ENCODE measurements at places on chromosomes 2 and 18.

- DNase-seq = no peak
Measured at GRCh38 chr18:35610724-35611123, 29.2 kb downstream of the GALNT1 start.

DNA sequence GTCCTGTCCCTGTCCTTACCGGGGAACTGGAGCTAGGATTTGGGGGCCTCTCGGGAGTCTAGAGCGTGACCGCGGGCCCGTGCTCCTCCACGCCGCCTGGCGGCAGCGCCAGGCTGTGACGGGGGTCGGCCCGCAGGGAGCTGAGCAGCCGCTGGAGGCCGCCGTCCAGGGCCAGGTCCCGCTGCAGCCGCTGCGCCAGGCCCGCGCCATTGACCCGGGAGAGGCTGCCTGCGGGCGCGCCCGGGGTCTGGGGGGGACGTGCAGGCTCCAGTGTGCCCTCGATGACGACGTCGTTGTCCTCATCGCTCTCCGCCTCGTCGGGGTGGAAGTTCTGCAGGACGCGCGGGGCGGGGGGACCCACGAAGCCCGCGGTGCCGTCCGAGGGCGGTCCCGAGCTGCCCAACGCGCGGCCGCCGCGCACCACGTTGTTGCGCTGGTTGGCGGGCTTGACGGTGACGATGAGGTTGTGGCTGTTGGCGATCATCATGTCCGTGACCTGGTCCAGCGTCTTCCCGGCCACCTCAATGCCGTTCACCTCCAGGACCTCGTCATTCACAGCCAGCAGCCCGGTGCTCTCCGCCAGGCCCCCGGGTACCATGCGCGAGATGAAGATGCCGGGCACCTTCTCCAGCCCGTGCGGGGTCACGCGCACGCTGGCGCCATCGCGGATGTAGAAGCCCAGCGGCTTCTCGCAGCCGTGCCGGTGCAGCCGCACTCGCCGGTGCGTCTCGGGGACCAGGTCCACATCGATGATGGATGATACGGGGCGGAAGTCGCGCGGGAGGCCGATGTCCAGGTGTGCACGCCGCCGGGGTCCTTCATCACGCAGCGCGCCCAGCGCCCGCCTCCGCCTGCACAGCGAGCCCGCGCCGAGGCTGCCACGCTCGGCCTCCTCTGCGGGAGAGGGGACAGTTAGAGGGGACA, 50.9 kb downstream of the ADNP2 start:
- DNase-seq = no peak

DNA sequence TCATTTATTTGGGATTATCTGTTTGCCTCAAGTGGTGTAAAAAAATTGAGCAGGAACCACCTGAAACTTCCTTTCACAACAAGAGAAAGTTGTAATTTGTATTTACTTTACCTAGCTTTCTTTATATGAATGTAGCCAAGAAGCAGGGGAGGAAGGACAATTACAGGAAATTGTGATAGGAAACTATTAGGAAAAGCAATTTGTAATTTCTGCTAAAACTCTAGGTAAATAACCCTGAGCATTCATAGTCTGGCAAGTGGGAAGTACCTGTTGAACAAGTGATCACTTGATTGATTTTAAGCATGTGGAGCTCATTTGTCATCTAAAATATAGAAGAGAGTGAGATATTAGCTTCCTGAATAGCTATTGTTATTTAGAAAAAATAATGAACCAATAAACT, 5.0 kb downstream of the TFPI start:
- no peak for DNase-seq

DNA sequence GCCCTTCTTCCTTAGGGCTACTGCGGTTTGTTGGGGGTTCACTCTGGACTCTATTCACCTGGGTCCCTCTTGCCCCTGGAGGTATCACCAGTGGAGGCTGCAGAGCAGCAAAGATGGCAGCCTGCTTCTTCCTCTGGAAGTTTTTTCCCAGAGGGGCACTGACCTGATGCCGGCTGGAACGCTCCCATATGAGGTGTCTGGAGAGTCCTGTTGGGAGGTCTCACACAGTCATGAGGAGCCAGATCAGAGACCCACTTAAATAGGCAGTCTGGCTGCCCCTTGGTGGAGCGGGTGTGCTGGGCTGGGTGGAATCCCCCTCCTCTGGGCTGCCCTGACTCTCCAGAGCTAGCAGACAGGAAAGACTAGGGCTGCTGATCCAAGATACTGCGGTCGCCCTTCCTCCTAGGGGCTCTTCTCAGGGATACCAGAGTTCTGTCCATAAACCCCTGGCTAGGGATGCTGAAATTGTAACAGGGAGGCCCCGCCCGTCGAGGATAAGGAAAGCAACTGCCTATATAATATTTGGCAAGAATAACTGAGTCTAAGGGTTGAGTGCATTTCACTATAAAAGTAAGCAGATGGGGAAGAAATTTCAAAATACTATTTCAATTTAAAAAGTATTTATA, 140.7 kb downstream of the NOL4 start:
- no peak for DNase-seq

Data from putamen (tissue), 1 donor.